ENCODE measurements at places on chromosomes 16 and 17.
A peak's percentile ranks its signal among the peaks of the same experiment; 100 is the strongest.

GRCh38 chr16:20849589-20850390 is 43.5 kb downstream of the REXO5 start:
- peak; percentile 81 for DNase-seq

DNA sequence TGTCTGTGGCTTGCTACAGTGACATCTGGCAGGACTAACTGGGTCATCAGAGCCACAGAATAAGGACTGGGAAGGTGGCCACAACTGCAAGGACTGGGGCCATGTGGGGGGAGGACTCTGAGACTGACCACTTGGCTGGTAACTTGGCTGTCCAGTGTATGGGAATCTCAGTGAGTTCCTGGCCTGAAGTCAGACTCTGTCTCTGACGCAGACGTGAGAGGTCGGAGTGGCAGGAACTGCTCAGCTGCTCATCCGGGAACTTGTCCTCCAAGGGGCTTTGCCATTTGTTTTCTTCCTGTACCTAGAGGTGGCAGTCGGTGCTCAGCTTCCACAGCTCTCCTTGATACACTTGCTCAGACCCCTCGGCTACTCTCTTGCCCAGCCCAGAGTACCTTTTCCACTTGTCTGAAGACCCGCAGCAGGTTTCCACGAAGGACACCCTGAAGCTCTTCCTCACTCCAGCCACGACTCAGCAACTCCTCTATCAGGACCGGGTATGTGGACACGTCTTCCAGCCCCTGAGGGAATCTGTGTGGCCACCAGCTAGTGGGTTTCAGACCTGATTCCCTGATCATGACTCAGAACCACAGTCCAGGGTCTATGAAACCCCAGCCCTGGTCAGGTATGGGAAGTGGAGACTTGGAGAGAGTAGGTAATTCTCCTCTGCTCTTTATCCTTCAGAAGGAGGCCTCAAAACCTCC is 7.3 kb upstream of the DPEP3 start:
- DNase-seq, result no peak

DNA sequence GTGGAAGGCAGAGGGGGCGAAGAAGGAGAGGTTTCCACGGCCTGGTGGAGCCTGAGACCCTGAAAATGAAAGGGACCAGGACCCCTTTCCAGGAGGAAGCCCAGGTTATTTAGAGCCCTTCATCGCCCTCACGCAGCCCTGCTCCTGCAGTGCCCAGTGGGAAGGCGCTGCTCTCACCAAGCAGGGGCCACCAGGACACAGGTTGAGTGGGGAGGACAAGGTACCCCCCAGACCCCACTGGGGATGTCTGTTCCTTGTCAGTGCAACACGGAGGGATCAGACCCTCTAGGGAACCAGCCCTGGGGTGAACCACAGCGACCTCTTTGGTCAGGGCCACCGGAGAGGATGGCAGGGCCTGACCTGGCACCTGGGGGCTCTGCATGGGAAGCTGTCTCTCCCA is 163.9 kb downstream of the C16orf95 start:
- DNase-seq, result no peak

GRCh38 chr16:23771027-23771426 is 16.2 kb downstream of the CHP2 start:
- DNase-seq, result no peak

GRCh38 chr16:78804058-78804735 is 704.7 kb downstream of the WWOX start:
- no peak for DNase-seq

DNA sequence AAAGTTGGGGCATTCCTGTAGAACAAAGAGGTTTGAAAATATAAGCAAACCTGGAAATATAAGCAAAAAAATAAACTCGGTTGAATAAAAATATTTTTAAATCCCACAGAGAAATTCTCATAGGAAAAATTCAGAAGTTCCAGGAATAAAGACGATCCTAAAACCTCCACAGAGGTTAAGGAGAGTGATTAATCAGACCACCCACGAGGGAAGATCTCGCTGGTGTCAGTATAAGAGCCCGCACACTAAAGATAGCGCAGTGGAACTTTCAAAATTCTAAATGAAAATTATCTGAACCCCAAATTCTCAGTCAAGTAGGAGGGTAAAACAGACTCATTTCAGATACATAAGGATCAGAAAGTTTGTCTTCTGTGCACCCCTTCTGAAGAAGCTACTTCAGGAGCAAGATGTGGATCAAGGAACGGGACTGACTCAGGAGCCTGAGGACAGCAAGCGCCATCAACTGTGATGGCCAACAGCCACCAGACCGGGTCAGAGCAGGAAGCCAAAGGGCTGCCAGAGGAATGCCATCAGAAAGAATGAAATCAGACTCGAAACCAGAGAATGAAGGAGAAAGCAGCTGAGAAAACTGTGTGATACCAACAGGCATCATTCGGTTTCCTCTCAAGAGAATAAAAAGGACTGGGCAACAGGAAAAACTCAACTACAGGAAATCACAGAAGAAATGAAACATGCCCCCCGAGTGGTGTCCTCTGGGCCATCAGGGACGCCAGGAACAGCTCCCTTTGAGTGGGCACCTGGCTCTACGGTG is 66.9 kb downstream of the CYTH1 start:
- no peak for DNase-seq

DNA sequence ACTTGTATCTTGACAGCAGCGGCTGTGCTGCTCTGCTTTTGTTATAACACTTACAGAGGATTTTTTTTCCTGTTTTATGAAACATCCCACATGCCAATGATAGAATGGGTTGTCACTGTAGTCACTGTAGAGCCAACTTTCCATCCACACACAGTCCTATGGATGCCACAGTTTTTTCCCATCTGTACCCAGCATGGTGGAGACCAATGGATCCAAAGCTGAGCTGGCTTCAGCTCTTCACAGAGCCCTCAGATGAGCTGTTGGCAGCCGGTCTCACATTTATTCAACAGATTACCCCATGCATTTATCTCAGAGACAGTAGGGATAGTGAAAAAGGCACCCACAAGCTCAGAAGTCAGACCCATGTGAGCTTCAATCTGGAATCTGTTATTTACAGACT is 91.4 kb upstream of the CACNG5 start:
- no peak for DNase-seq

DNA sequence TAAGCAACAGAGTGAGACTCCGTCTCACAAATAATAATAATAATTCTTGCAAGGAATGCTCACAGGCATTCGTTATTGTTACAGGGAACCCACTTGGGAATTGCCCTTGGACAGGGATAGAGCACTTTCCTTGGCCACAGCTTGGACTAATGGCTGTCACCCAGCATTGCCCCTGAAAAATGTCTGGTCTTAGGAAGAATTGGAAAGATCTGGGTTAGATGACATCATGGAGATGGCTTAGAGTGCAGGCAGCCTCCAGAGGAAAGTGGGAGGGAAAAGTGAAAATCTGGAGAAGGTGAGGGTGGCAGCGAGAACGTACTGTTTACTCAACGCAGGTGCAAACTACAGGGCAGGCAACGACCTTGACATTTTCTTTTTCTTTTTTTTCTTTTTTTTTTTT is 59.3 kb upstream of the MRTFB start:
- no peak for DNase-seq

GRCh38 chr16:17160920-17161431 is 309.8 kb downstream of the XYLT1 start:
- DNase-seq, result no peak

- DNase-seq, result no peak
Observed at GRCh38 chr17:7850701-7851437, 4.0 kb upstream of the TMEM88 start.

- no peak for DNase-seq
Observed at GRCh38 chr17:56111706-56112485, 41.4 kb upstream of the ANKFN1 start.

- no peak for DNase-seq
Observed at GRCh38 chr17:8818654-8819330, 19.6 kb upstream of the MFSD6L start.

- DNase-seq, result no peak
Observed at GRCh38 chr16:563072-563644, 3.0 kb downstream of the PRR35 start.

DNA sequence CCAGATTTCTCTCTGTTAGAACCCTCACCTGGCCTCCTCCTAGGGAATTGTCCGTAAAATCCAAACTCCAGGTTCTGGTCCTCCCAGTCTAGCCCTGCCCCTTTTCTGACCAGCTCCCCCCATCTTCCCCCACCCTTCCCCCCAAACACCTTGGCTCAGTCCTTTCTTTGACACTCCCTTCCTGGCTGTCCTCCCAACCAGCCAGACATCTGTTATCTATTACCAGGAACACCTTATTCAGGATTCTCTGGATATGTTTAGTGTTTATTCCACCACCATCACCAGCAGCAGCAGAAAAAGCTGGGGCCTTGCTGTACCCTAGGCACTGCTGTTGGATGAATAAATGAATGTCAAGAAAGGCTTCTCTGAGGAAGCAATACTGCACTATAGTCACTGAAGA is 4.0 kb upstream of the CMTM3 start:
- no peak for DNase-seq

DNA sequence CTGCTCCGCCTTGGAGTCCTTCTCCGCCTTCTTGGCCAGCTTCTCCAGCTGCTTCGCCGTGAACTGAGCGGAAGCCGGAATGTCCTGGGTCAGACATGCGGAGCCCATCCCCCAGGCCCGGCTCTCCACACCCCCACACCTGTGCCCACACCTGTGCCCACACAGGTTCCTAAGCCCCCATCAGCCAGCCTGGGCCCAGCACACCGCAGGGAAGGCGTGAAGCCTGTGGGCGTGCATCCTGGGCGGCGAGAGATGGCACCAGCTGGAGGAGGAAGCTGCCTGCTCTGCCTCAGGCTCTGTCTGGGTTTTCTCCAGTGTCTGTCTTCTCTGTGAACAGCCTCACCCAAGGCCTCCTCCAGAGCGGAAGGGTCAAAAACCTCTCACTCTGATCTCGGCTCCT is 5.9 kb downstream of the CHMP1A start:
- DNase-seq, result no peak

- no peak for DNase-seq
Observed at GRCh38 chr17:32157225-32157624, 14.9 kb downstream of the RHOT1 start.

Measured in thyroid gland (tissue), 4 donors.